ENCODE measurements at places on chromosomes 5 and 9.

DNA sequence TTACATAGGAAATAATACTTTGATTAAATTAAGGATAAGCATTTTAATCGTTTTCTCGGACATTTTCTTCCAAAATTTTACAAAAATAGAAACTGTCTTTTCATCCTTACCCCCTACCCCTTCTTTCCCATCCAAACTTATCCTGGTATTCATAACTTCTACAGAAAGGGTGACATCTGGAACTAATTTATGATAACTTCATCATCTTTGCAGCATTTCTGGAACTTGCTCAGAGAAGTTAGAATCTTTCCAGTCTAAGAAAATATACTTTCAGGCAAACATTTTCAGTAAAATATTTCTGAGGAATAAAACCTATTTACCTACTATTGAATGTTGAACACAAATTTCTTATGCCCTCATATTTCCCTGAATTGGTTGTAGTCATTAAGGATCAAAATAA lies 309.0 kb downstream of the MAN2A1 start:
- no peak for DNase-seq

DNA sequence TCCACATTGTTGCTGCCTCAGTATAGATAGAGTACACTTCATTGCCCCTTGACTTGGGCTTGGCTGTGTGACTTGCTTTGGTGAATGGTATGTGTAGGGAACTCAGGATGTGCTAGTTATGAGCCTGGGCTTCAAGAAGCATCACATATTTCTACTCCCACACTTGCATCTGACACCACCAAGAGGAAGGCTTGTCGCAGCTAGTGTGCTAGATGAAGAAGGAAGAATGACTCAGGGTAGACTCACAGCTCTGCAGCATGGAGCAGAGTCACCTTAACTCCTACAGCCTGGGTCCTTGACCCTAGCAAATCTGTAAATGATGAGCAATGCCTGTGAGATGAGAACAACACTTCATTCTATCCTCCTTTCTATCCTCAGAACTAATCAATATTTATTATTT lies 261.8 kb downstream of the ASTN2 start:
- no peak for DNase-seq

DNA sequence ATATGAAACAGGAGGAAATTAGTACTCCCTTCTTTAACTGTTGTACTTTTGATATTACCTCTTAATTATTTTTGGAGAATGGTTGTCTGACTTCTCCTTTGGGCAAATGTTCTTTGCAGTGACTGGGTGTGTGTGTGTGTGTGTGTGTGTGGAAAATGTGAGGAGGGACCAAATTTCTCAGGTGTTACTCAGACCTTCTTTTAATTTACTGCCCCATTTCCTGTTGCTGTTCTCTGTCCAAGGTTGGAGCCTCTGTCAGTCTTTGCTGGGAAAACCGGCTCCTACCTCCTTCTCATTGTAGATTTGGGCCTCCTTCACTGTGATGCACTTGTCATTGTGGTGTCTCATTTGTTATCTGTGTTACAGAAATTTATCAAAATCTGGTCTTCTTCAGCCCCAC lies 68.4 kb downstream of the PBX3 start:
- no peak for DNase-seq

- no peak for DNase-seq
Observed at GRCh38 chr5:36438765-36439561, 137.3 kb upstream of the RANBP3L start.

- no peak for DNase-seq
Observed at GRCh38 chr5:97923997-97924396, 741.0 kb upstream of the RIOK2 start.

DNA sequence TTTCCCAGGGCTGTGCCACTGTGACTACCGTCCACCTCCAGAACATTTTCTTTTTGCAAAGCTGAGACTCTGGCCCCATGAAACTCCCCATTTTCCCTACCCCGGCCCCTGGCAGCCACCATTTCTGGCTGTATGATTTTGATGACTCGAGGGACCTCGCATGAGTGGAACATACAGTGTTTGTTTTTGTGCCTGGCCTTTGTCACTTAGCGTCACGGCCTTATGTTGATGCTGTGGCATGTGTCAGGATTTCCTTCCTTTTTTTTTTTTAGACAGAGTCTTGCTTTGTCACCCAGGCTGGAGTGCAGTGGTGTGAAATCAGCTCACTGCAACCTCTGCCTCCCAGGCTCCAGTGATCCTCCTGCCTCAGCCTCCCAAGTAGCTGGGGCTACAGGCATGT lies 42.7 kb downstream of the ASS1 start:
- no peak for DNase-seq

Data from muscle of arm (tissue), 14 donors.